AG04450 (cell line): ENCODE measurements at places on chromosomes 7 and 10.

GRCh38 chr10:329361-330099, 194.3 kb downstream of the ZMYND11 start:
- DNase-seq, result peak; percentile 88

DNA sequence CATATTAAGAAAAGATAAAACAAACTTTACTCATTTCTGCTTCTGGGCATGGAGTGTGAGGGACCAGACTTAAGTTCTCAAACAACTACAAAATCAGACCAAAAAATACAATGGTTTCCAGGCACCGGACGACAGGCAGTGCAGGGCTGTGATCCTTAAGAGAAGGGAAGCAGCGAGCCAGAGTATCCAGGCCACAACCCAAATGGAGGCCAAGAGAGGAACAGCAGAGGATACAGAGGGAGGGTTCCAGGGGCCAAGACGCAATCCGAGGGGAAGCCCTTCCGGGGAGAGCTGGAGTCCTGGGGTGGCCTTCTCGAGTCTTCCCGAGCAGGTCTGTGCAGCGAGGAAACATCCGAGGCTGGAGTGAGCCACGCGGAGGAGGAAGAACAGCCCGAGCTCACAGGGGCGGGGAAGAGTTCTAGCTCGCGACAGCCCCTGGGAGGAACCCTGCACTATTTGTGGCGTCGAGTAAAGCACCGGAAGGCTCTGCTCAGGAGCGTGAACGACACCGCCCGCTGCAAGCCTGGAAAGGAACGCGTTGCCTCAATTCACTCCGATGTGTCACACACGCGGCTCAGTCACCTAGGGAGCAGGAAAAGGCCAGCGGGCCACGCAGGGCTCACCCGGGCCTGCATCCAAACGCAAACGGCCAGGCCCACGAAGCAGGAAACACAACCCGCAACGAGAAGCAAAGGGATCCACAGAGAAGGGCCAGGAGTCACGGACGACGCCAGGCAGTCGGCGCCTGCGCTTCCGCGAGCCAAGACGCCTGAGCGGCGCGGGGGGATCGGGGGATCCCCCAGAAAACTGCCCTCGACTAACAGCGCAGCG, 933 bp upstream of the RNF32 start:
- DNase-seq, result no peak

- no peak for DNase-seq
These were observed 17.5 kb downstream of the PWWP2B start for GRCh38 chr10:132414402-132415016.

DNA sequence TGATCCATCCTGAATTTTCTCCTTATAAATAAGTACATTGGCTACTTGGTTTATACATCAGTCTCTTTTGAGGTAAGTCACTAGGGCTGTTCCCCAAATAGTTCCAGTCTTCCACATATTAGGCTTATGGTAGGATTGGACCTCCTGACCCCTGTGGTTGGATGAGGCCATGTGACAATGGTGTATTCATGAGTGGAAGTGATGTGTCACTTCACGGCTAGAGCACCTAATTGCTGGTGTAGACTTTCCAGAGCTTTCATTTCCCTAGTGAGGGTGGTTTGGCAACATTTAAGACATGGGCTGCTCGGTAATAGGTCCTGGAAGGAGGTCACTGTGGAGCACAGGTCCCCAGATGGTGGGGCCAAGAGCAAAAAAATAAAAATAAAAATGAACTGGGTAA, 141.2 kb upstream of the ABCB5 start:
- DNase-seq, result no peak

DNA sequence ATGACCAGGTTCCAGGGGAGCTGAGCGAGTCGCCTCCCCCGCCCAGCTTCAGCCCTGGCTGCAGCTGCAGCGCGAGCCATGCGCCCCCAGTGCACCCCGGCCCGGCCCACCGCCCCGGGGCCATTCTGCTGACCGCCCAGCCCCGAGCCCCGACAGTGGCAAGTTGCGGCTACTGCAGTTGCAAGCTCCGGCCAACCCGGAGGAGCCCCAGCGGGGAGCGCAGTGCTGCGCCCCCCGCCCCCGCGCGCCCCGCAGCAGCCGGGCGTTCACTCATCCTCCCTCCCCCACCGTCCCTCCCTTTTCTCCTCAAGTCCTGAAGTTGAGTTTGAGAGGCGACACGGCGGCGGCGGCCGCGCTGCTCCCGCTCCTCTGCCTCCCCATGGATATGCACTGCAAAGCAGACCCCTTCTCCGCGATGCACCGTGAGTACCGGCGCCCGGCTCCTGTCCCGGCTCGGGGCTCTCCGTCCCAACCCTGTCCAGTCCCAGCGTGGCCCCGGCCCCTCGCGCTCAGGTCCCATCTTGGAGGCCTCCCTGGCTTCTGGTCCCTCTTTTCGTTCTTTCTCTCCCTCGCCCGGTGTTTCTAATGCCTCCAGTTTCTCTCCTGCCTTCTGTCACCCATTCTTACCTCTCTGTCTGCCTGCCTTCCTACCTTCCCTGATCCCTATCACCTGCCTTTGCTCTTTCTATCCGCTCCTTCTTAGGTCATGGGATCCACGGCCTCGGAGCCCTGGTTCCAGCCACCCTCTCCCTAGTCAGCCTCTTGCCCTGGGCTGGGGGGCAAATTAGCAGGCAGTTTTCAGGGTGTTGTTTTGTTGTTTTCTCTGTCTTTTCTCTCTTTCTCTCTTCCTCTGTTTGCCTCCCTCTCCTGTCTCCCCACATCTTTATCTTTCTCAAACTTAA, 751 bp downstream of the PAX2 start:
- no peak for DNase-seq

DNA sequence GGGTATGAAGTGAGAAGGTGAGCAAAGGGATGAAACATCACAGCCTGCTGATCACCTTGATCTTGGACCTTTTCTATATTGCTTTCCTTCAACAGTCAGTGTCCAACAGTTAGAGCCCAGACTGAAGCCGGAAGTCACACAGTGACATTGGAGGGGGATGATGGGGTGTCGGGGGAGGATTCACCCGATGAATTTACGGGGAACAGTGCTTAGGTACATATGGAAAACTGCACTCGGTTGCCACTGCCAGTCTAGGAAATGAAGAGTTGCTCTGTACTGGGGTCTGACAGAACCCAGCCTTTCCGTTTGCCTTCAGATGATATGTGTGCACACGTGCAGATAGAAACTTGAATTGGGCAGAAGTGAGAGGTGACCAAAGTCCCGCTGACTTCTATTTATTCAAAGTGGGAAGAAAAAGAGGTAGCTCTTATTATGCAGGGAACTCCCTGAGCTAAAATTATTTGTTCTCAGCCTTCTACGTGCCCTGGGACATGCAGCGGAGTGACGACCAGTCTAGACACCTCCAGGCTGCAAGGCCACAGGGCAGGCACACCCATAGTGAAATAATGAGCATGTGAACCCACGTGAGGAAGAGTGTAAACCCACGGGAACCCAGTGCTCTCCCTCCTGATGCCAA, 107.2 kb upstream of the INHBA start:
- DNase-seq, result no peak

DNA sequence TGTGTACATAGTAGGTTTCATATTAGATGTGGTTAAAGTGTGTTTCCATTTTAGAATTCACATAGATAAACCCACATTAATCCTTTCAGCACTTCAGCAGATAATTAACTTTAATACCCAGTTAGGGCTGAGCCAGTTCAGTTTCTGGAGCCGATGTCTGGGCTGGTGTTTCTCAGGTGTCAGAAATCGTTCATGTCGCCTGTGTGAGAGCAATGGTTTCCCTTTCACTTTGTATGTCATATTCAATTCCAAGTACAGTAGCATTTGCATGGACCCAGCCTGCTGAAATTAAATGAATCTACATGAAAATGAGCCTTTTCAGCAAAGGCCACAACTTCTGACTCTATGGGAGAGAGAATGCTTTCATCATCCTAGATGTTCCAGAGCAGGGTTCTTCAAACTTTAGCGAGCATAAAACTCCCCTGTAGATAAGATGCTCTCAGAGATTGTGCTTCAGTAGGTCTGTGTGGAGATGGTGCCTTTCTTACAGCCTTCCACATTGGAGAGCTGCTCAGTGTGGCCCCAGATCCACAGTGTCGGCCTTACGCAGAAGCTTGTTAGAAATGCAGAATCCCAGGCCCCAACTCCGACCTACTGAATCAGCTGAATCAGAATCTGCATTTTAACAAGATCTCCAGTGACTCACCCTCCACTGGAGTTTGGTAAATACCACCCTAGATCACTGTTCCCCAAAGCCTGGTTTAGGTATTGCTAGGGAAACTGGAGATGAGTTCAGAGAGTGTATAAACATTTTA, 19.6 kb downstream of the WIPF3 start:
- no peak for DNase-seq
